ENCODE measurements at places on chromosomes 6 and 20. TPM values are rescaled to one million over a fixed set of nuclear protein-coding genes. Genes with fewer than 3 reads are reported as not detected.

PROKR2 gene
- 3.2 TPM for total RNA-seq

DNA sequence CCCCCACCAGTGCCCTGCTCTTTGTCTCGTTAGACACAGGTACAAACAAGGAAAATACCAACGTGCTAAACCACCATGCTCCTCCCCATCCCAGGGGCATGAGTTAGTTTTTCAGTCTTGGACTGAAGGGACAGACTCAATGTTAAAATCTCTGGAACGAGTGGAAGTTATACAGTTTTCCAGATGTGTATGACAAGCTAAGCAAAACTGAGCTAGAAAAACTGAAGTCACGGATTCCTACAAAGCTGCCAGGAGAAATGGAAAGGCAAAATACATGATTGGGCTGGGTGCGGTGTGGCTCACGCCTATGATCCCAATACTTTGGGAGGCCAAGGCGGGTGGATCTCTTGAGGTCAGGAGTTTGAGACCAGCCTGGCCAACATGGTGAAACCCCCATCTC is 34.3 kb upstream of the QKI start:
- no peak for DNase-seq

GTSF1L gene
- total RNA-seq: not detected

- DNase-seq: peak; percentile 73
Observed at GRCh38 chr6:89411145-89412070, 665 bp downstream of the RRAGD start.

DNA sequence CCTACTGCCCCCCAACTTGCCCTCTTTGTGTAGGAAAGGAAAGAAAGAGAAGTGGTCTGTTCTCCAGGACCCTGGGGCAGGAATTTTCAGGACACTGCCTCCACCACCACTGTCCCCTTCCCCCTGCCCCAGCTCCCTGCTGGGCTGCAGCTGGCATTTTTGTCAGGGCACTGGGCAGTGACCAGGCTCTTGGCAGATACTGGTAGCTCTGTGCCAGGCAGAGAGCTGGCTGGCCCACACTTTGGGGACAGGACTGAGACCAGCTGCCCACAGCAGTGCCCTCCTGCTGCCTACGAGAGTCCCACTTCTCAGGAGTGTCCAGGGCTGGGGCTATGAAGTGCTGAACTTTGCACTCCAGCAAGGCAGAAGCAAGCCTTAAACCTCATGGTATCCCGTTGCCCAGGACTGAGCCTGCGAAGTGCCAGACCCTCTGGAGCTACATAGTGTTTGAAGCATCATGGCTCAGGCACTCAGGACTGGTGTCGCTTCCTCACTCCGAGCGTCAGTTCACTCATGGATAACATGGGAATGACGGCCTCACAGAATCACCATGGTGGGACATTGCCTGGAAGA is 19.3 kb downstream of the SLC13A3 start:
- DNase-seq: peak; percentile 18

- DNase-seq: no peak
Observed at GRCh38 chr6:40760887-40761286, 173.7 kb upstream of the LRFN2 start.
